SW480 (cell line): ENCODE measurements at places on chromosomes 6 and 20.

- no peak for DNase-seq
Measured at GRCh38 chr6:136401749-136402148, 112.1 kb upstream of the BCLAF1 start.

- no peak for DNase-seq
Measured at GRCh38 chr20:46074006-46074405, 15.8 kb downstream of the NCOA5 start.

- DNase-seq: no peak
Measured at GRCh38 chr20:22716821-22717351, 132.5 kb upstream of the FOXA2 start.

- no peak for DNase-seq
Measured at GRCh38 chr6:31979238-31979898, 2.5 kb upstream of the C4A start.

- no peak for DNase-seq
Measured at GRCh38 chr20:2596673-2597279, 55.7 kb upstream of the NOP56 start.

- no peak for DNase-seq
Measured at GRCh38 chr6:116291701-116292396, 12.1 kb upstream of the TSPYL1 start.

- DNase-seq: no peak
Measured at GRCh38 chr20:50346374-50347283, 156.0 kb downstream of the CEBPB start.

GRCh38 chr6:49001856-49002541, 461.1 kb downstream of the MMUT start:
- DNase-seq: no peak

DNA sequence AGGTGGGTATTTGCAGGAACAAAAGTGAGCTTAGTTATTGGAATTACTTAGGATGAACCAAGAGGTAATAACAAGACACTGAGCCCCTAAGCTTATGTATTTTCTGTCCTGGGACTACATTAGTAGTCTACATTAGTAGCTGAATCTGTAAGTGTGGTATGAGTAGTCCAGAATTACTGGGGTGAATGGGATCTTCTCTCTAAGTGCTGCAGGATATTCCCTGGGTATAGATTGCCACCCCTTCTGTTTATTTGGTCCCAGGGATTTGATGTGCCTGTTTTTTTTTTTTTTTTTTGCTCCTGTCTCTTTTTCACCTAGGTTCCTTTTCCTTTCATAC, 5.9 kb downstream of the CD2AP start:
- DNase-seq: no peak

- no peak for DNase-seq
Measured at GRCh38 chr6:137821491-137821890, 45.6 kb upstream of the TNFAIP3 start.

DNA sequence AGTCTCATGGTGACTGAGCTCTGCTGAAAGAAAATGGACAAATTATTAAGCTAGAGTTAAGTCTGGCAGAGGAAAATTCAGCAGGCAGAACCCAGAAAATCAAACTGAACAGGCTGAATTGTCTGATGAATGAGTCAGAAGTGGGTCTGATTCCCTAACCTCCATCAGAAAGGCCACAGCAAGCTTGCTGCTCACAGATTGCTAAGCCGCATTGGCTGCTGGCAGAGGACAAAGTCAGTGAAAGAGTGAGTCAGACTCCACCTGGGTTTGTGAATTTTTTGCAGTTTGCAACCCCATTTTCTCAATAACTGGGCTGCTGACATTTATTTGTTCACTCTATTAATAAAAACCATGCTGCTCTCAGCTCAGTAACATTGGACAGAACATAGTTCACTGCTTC, 191.3 kb downstream of the EPM2A start:
- DNase-seq: peak; percentile 30

DNA sequence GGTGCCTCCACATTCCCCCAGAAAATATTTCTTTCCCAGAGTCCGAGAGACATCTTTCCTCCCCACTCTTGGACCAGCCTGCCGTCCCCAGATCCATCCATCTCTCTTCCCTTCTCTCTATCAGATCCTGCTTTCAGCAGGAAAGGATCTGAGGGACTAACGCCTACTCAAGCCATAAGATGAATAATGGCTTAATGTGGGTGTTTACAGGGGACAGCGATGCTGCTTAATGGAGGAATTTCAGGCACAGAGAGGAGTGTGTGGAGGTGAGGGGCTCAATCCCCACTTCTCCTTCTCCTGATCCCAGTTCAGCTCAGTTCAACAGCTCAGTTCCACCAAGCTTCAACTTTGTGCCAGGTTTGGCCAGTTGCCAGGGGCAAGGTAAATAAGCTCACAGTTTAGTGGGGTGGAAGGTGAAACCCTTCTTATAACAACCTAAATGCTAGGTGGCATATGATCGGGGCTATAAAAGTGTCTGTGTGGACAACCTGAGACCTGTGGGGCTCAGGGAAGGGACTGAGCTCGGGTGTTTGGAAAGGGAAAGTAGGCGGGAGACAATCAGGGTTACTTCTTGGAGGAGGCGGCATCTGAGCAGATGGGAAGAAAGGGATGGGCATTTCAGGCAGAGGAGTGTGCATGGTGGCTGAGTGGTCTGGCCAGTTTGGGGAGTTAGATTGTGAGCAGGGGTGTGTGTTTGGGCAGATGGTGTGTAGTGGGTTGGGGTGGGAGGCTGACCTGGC, 55.8 kb downstream of the CDH22 start:
- DNase-seq: no peak

DNA sequence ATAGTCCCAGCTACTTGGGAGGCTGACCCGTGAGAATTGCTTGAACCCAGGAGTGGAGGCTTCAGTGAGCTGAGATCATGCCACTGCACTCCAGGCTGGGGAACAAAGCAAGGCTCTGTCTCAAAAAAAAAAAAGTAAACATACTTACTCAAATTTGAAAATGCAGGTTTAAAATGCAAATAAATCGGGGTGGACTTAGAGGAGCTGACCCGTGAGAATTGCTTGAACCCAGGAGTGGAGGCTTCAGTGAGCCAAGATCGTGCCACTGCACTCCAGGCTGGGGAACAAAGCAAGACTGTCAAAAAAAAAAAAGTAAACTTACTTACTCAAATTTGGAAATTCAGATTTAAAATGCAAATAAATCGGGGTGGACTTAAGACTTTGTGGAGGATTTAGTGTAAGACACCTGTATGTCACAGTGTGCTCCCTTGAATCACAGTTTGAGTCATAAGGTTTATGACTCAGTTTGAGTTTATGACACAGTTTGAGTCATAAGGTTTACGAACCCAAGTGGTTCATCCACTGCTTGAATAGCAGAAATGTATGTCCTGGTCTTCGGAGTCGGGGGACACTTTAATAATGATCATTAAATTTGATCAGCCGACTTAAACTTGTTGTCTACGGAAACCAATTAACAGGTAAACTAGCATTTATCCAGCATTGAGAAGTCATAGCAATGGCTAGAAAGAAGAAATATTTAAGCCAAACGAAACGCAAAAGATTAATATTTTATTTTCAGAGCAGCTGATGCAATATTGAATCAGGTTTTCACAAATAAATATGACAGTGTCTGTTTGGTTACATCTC, 6.8 kb upstream of the MRPS10 start:
- peak; percentile 88 for DNase-seq

- peak; percentile 4 for DNase-seq
Measured at GRCh38 chr6:165774903-165775601, 112.0 kb upstream of the PDE10A start.

DNA sequence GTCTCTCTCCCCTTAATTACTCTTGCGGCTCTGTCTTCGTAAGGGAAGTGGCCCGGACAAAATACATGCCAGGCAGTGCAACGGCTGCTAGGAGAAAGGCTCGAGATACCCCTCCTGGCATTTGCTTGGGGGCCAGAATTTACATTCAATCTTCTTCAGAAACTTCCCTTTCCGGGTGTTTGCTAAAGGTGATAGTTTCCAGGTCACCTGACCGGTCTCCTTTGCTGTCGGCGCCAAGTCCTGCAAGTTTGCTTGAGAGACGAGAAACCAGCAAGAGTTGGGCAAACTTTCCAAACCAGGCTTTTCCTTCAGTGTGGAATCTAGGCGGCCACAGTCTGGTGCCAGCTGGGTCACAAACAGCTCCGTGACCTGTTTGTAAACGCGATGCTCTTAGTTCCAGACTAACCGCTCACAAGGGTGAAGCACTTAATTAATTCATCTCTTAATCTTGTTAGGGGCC, 563 bp upstream of the SRSF3 start:
- peak; percentile 73 for DNase-seq

DNA sequence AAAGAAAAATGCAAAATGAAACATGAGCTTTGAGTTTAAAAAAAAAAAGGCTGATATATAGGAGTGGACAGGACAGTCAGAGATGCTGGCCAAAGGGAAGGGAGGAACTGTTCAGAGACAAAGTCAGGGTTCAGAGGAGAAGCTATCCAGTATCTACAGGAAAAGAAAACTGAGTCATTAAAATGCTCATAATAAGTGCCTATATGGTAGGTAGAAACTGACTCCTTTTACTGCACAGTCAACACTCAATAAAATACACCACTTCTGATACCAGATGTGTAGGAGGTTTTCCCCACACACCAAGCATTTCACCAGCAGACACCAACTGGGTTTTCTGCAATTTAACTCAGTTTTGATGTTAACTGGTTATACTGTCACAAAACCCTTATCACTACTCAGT, 32.9 kb downstream of the FRK start:
- no peak for DNase-seq

GRCh38 chr6:3162067-3162497, 4.7 kb upstream of the TUBB2A start:
- DNase-seq: no peak

GRCh38 chr6:6856538-6857523, 250.9 kb upstream of the RREB1 start:
- peak; percentile 83 for DNase-seq

DNA sequence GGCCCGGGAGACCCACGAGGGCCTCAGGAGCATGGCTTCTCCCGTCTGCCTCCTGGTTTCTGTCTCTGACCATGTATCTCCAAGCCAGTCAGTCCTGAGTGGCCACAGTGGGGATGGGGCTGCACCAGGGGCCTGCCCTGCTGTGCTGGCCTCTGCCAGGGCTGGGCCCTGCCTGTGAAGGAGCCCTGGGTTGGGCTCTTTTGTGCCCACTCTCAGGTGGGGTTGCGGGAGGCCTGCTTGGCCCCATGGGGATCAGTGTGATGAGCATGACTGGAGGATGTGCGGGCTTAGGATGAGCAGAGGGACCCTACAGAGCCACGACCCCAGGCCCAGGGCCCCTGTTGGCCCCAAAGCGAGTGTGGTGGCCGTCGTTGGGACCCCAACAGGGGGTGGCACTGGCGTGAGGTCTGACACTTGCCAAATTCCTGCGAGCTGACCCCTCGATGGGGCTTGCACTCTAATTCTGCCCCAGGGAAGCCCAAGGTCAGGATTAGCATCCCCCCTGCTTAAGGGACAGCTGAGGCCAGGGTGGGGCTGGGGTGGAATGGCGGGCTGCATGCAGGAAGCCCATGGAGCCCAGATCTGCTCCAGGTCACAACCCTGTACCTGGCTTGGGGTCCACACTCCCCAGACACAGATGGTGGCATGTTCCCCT, 90.0 kb upstream of the BHLHE23 start:
- DNase-seq: no peak

DNA sequence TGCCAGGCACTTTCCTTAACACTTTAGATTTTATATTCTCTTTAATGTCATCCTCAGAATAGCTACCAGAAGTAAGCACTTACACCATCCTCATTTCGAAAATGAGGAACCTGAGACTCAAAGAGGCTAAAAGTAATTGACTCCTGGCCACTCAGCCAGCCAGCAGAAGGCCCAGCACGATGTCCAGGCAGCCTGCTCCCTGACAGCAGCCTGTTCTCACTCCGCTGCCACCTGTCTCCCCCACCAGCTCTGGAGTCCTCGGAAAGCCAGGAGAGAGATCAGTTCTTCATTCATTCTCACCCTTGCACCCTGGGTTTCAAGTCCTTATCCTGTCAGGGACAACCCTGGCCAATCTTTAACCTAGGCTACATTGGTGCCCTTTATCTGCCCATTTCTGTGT, 174.0 kb downstream of the SASH1 start:
- no peak for DNase-seq

GRCh38 chr6:40894962-40895799, 143.8 kb downstream of the UNC5CL start:
- DNase-seq: peak; percentile 70

DNA sequence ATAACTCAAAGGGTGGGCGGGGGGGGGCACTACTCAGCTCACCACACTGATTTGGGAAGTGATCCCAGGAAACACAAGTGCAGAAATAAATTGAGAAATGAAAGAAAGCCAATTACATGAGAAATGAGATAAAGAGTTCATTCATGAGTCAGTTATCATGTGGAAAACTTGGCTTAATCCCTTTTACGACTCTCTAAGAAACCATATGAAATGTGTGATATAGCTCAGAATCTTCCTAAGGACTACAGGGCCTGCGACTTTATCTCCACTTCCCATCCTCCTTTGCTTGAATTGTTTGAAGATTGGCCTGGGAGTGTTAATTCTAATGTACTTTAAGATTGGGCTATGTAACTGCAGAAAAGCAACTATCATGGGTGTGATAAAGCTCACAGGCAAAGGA, 3.6 kb upstream of the BTN2A2 start:
- no peak for DNase-seq

- no peak for DNase-seq
Measured at GRCh38 chr6:43488667-43489276, 11.4 kb downstream of the TJAP1 start.

- peak; percentile 89 for DNase-seq
Measured at GRCh38 chr6:63527658-63528514, 44.4 kb upstream of the LOC128125822 start.

GRCh38 chr6:159217595-159218275, 48.5 kb downstream of the FNDC1 start:
- peak; percentile 6 for DNase-seq

GRCh38 chr6:149164199-149164750, 153.2 kb upstream of the TAB2 start:
- DNase-seq: no peak

DNA sequence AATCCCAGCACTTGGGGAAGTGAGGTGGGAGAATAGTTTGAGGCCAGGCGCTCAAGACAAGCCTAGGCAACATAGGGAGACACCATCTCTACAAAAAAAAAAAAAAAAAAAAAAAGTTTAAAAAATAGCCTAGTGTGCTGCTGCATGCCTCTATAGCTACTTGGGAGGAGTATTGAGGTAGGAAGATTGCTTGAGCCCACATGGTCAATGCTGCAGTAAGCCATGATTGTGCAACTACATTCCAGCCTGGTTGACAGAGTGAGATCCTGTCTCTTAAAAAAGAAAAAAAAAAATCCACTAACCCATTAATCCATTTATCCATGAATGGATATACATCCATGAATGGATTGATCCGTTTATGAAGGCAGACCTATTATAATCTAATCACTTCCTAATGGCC, 1064.6 kb upstream of the EYS start:
- DNase-seq: no peak
